ENCODE measurements at places on chromosomes 3 and 15.

DNA sequence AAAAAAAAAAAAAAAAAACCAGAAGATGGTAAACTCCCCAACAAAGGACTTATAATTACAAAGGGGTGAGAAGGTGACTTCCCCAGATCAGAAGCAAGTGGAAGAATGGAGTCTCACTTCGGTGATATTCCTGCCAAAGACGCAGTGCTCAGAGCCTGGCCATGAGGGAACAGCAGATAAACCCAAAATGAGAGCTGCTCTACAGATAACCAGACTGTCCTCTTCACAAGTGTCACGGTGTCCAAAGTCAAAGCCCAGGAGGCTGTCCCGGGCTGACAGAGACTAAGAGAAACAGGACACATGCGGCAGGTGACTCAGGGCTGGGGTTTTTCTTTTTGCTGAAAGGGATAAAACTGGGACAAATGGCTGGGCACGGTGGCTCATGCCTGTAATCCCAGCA is 48.8 kb downstream of the HMCES start:
- DNase-seq, result no peak

DNA sequence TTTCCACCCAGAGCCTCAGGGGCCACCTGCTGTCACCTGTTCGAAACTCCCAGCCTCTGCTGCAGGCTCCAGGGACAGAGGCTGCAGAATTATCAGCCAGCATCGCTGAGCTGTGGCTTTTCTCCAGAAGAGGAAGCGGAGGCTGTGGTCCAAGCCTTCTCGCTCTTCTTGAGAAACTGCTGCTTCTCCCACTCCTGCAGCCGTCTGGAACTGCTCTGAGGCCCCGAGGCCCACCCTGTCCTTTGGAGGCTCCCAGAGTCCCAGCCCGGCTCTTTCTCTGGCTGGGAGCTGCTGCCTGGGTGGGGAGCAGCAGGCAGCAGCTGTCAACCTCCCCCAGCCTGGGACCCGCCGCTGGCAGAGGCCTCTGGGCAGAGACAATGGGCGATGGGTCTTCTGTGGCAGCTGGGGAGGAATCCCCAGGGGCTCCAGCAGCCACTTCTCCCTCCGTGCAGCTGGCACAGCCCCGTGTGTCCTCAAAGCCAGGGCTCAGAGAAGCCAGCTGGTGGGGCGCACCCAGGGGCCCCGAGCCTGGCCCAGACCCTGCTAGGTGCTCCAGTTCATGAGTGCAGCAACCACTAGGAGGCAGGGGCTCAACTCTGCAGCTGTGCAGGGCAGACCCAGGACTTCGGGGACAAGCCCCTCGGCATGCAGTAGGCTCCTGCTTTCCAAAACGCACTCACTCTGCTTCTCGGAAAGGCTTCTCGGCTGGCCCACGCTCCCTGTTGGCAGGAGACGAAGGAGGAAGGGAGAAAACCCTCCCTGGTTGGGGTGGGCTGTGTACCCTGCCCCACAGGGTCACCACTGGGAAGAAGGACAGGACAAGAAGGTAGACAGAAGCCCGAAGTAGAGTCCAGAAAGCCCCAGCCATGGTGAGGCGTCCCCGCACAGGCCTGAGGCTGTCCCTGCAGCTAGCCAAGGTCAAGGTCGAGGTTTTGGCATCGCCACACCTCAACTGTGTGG is 49.9 kb upstream of the FURIN start:
- peak; percentile 73 for DNase-seq

- DNase-seq, result no peak
These were observed at the start of gene GABRG3 for GRCh38 chr15:26970712-26971210. GABRG3 (plus strand) TSS chr15:26971181.

DNA sequence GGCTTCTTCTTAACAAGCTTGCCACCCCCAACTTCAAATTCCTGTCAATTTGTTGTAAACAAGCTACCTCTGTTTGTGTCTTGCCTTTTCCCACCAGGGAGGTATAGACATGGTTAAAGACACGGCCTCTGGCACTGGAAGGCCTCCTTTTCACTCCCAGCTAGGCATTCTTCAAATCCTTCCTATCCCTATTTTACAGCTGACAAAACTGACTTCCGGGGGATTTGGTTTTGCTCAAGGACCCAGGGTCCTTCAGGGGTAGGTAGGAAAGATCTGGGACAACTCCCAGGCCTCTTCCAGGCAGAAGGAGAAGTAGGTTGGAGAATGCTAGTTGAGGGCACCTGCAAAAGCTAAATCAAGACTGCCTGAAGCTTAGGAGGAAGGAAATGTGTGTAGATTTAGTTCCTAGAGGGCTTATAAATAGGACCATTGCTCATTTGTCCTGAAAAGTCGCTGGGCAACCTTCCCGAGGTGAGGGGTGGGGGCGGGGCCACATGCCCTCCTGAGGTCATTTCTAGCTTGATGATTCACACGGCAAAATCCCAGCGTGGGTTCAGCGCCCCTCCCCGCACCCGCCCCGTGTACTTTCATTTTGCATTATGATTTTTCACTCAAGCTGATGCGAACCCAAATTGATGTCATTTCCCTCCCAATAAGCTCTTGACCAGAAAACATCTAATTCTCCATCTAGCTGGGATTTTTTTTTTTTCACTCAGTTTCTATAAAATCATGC is 365.5 kb downstream of the SHQ1 start:
- DNase-seq, result peak; percentile 89

DNA sequence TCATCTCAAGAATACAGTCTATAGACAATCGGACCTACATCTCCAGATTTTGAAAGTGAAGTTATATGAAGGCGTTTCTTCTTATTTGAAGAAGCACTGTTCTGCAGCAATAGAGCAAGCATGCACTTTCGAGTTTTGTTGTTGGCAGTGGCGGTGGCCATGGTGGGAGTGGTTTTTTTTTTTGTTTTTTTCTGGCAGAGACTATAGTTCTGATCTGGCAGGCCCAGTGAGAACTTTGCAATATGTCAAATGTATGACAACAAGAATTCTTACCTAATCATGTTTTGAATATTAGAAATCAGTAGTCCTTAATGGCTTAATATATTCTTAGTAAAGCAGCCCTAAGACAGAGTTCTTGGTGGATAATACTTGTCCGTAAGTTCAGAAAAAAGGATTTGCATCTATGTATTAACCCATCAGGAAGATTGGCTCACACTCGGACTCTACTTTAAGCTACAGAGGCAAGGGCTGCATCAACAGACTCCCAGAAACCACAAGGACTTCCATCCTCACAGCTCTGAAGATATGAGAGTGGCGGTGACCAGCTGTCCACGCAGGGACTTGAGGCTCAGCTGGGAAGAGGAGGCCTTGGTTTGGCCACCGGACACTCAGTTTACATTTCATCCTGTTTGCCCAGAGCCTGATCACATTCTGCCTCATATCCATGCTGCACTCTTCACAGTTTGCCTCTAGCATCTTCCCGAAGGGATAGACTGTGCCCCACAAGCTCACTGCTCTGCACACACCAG is 124.1 kb upstream of the THBS1 start:
- DNase-seq, result no peak

DNA sequence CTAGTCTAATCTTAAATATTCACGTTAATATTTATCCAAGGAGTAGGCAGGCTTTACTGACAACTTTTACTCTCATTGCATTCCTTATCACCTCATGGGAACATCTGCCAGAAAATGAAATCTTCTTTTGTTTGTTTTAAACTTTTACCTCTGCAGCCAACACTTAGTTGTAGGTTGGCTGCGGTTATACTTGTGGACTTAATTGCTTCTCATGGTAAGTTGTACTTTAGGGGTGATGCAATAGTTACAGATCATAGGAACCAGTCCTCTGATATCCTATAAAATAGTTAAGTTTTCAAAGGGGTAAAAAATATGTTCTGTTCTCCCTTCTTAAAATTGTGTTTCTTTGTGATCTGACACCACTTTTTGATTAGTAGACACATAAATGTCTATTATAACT is 321.9 kb downstream of the ZPLD1 start:
- no peak for DNase-seq

DNA sequence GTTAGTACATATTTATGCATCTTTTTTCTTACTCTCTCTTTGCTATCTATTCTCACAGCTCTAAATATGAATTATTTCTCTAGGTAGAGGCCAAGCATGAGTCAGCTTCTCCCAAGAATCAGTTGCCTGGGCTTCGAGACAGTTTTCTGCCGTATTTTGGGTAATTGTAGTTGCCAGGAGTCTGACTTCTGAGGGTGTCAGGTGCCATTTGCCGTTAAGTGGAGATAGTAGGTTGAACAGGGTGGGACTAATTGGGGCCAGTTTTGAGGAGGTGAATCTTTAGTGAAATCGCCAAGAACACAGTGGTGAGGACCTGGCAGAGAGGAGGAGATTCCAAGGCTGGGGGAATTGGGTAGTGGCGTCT is 7.8 kb upstream of the NRROS start:
- DNase-seq, result no peak

GRCh38 chr15:95394186-95395067 is 936.1 kb upstream of the NR2F2 start:
- DNase-seq, result no peak

- no peak for DNase-seq
These were observed 39.0 kb downstream of the KIF9 start for GRCh38 chr3:47243419-47244147.

DNA sequence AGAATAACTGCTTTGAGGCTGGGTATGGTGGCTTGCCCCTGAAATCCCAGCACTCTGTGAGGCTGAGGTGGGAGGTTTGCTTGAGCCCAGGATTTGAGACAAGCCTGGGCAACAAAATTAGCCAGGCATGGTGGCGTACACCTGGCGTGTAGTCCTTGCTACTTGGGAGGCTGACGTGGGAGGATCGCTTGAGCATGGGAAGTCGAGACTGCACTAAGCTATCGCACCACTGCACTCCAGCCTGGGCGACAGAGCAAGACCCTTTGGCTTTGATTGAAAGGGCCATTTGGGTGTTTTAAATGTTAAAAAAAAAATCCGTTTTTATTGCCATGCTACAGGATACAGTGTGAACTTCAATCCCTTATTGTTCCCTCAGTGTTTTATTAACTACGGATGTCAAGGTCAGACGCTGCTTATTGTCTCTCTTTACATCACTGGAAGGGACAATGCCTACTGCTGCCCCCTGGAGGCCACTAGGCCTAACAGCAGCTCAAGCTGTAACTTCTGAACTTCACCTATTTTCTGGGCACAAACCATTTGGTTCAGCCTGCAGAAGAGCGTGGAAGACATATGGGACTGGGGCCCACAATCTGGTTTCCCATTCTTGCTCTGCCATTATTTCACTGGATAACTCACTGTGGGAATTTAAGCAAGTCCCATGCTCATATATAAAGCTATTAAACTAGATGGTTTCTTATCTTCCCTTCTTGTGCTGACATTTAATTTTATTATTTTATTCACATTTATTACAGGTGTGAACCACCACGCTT is 15.3 kb upstream of the IREB2 start:
- DNase-seq, result peak; percentile 72

DNA sequence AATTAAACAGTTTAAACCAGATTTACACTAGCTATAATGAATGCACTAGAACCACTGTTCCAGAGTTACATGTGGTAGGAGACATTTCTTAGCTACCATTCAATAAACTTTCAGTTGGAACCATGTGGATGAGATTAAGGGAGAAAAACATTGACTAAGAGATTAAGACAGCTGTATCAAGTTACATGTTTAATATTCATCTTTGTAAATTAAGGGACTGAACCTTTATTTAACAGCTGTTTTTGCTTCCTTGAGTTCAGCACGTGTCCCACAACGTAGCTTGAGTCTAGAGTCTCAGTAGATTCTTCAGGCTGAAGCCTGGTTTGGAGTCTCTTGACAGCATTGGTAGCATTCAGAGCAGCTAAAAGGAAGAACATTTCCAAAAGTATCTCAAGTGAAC is 27.2 kb upstream of the CFAP44 start:
- no peak for DNase-seq

GRCh38 chr3:126551121-126551838 is 7.5 kb downstream of the C3orf22 start:
- DNase-seq, result no peak

- DNase-seq, result no peak
These were observed 404.5 kb downstream of the OCA2 start for GRCh38 chr15:27694506-27695087.

- DNase-seq, result no peak
These were observed 3.9 kb downstream of the PHLDB2 start for GRCh38 chr3:111862974-111863373.

DNA sequence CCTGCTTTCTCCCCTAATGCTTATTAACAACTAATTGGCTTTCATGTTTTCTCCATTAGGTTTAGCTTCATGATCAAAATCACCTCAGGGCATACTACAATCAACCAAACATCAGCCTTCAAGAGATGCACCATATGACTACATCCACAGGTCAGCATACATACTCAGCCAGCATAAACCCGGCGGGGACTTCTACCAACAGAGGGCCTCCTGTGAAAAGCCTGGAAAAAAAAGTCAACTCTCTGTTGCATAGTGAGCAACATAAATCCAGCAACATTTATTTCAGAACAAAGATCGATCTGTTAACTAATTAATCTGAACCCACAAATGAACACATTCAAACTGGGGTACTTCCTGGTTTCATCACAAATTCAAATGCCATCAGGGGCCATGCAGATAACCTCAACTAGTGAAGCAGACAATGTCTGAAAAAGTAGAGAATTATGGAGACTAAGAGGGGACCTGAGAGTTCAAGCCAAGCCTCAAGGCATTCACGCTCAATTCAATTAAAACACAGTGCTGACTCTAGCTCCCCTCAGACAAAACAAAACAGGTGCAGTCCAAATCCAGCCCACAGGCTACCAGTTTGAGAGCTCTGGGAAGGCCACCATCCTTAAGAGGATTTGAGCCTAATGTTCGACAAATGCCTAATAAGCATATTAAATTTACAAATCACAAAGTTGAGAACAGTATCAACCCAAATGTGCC is 124.5 kb downstream of the MAGI1 start:
- no peak for DNase-seq

DNA sequence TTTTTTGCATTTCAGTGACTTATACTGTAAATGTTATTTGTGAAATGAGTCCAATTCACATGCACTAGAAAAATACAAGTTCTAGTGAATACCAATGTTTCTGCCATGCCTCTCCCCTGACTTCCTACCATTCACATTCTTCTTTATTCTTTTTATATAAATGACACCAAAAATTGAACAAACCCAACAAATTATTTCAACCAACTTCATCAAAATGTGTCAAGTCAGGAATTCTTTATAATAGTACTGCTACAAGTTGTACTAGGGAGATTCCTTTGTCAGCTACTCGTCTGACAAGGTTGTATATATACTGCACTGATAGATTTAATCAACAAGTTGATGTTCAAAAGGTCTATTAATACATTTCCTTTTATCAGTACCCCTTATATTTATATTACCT is 3.0 kb downstream of the TBL1XR1 start:
- DNase-seq, result no peak

DNA sequence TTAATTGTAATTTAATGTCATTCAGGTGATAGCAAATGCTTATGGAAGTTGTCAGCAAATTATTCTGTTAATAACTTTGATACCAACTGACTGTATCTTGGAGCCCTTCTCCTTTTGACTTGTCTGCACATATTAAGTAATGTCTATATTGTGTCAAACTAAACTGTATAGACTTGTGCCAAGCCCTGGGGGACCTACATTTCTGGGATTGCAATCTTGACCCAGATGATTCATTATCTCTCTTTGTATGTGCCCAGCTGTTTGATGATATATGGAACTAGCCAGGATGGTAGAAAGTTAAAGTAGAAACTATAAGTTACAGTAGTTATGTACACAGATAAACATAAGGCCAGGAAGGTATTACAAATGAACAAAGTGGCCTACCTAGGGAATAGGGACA is 402.8 kb upstream of the RARB start:
- DNase-seq, result no peak
